ENCODE measurements at places on chromosomes 7 and 10.
A peak's percentile ranks its signal among the peaks of the same experiment; 100 is the strongest.

GRCh38 chr10:3631291-3631690, 153.7 kb downstream of the KLF6 start:
- no peak for DNase-seq

- DNase-seq = no peak
Measured at GRCh38 chr7:153190452-153190851, 430.9 kb downstream of the ACTR3B start.

- no peak for DNase-seq
Measured at GRCh38 chr7:155994279-155994811, 182.1 kb upstream of the SHH start.

DNA sequence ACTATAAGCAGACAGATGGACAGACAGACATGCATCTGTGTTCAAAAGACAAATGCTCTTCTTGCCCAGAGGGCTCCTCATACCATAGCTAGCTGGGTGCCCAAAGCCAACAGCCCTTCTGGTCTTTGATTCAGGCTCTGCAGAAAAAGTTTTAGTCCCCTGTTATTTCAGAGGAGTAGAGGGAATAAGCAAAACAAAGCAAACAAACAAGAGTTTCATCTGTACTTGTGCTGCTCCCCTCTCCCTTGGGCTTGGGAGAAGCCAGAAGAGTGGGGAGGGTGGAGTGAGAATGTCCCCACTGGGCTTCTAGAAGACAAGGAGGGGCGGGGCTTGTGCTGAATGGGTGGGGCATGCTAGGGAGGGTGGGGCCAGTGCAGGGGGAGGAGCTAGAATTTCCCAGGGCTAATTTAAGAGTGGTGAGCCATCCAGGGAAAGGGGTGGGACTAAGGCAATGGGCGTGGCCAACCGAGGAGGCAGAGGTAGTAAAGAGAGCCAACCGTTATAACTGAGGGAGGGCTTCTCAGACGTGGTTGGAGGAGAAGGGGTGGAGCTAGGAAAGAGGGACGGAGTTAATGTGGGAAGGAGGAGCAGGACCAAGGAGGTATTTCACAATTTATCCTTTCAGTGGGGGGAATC, 101.2 kb upstream of the MGMT start:
- DNase-seq = no peak

DNA sequence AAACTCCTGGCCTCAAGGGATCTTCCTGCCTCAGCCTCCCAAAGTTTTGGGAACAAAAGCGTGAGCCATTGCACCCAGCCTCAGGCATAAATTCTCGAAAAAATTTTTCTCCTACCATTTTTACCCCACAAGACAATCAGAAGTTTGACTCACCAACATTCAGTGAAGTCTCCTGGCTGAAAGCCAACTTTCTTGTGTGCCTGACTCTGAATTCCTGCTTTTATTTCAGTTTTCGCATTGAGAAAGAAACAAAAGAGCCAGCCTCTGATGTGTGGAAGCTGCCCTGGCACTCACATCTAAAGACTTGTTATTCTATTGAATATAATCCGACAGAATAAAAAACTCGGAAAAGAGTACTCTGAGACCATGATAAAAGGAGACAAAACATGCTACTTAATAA, 402.9 kb downstream of the MAGI2 start:
- DNase-seq = no peak

DNA sequence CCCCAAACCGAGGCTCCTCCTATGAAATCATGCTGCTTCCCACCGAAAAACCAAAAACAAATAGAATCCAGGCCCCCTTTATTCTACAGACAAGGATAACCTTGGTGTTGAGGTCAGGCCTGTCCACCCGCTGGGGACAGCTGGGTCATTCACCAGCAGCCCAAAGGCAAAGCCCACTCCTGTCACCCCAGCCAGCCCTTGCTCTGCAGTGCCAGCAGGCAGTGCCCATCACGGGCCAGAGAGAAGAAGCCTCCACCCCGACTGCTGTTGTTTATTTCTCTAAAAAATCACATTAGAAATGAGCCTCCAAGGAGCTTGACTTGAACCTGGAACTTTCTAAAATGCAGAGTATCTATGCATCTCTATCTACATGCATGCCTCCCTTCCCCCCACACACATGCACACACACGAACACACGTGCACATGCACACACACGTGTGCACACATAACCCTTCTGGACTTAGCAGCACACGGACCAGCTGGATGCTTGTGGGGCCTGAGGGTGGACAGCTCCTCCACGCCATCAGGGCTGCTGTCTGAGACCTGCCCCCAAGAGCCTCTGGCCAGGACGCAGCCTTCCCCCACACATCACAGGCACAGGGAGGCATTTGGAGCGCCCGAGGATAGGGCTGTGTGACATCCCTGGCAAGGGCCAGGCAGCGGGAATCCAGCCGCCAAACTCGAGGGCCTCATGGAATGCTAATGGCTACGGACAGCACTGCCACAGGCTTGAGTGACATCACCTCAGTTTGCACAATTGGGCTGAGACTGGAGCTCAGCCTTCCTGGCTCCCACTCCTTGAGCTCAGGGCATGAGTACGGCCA, 22.8 kb downstream of the PRKAG2 start:
- no peak for DNase-seq

DNA sequence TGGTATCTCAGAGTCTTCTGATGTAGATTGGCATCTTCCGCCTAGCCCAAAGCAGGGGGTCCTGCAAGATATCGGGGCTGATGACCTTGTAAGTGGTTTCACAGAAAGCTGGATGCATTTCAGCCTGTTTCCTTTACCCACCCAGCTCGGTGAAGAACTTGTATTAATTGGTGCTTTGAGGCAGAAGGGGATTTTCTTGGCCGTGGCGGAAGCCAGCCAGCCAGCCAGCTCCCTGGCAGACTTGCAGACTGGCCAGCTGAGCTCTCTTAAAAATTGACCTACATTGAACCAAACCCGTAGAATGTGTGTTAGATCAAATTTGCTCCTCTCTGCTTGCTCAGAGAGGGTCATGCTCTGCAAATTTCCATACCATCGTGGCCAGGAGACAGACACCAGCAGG, 218.4 kb downstream of the ADAM12 start:
- no peak for DNase-seq

DNA sequence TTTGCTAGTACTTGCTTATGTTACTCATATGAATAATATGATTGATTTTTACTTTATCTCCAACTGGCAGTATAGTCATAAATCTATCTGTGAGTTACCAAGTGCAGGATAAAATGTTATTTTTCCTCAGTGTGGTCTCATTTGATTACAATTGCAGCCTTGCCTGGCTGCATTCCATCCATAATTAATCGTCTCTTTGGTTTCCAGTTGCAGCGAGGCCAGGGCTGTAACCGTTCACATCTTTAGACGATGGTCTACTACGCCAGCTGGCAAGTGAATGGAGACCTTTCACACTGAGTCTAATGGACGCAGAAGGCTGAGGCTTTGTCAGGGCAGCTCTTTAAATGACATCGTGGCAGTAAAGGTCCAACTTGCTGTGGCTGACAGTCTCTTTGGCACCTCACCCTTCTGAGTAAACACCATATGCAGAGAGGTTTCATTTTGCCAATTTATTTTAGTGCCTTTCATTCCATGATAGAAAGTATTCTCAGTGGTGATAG, 84.0 kb downstream of the ARL4A start:
- no peak for DNase-seq

DNA sequence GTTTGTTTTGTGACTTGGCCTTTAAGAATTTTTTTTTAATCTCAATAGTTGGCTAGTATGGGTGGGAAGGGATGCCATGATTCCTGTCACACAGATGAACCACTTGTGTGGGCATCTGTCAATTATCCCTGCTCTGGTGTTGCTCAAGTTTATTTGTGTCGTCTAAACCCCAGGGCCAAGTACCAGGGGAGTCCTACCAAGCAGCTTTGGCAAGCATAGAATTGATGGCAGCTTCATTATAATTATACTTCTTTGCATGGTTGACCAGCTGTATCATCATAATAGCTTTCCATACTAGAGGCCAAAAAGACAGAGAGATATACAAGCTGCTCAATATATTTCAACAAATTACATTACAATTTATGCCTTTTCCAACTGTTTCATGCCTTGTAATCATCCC, 30.4 kb downstream of the SUGCT start:
- DNase-seq = no peak

GRCh38 chr7:20223356-20223755, 6.2 kb upstream of the MACC1 start:
- DNase-seq = no peak

GRCh38 chr7:121603886-121604285, 207.8 kb upstream of the FAM3C start:
- no peak for DNase-seq

DNA sequence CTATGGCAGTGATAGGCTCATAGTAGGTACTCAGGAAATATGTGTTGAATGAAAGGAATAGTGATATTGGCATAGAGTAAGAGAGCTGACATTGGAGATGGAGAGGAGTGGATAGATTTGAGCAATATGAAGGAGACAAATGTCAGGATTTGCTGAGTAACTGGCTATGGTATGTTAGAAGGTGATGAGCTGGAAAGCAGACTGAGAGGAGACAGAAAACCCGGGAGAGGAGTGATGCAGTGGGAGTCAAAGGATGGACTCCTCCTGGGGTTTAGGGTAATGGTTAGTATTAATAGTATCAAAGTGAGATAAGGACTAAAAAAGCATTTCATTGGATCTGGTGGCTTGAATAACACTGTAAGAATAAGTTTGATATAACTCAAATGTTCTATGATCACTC, 64.8 kb downstream of the CD36 start:
- DNase-seq = no peak

DNA sequence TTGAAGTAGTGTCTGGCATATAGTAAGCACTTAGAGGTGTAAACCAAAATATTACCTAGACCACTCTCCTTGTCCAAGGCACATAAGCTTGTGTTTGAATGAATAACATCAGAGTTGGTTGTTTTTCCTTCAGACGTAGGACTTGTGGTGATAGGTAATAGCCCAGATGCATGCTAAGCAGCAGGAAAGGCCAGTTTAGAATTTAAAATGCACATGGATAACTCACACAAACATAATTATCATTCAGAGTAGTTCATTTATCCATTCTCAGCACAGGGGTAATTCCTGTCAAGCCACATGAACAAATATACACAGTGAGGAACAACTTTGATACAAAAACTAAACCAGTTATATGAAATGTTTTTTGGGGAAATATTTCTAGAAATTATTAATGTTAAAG, 181.0 kb upstream of the HPS1 start:
- no peak for DNase-seq

DNA sequence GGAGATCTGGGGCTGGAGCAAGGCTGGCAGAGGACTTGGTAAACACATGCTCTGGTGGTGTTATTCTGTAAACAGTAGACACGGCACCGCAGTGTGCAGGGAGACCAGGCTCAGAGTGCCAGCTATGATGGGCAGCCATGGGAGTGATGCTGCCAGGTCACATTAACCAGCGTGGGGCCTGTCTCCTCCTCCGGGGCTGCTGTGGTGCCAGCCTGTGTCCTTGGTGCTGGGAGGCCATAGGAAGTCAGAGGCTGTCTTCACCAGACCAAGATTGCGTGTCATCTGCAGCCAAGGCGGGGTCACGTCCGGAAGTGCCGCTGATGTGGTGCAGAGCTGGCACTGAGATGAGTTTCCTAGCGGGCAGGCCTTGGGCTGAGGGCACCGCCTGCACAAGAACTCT, 236.0 kb downstream of the GLRX3 start:
- no peak for DNase-seq

GRCh38 chr10:17430647-17431355, 23.6 kb downstream of the ST8SIA6 start:
- peak; percentile 48 for DNase-seq

DNA sequence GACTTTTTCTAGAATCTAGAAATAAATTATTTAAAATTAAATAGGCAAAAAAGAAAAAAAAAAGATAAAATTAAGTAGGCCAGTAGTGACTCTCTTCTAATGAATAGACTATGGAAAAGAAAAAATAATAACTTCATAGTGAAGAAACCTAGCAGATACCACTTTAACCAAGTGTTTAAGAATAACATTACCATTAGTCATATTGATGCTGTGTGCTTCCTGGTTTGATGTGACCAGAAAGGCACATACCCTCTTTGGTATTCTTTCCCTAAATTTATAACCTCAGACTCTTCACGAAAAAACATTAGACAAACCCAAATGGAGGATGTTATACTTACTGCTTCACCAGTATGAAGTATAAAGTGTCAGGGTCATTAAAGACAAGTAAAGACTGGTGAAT, 42.6 kb downstream of the KIF20B start:
- no peak for DNase-seq

GRCh38 chr10:7075110-7075509, 335.7 kb downstream of the SFMBT2 start:
- no peak for DNase-seq

GRCh38 chr7:46839651-46840050, 742.3 kb downstream of the TNS3 start:
- no peak for DNase-seq

DNA sequence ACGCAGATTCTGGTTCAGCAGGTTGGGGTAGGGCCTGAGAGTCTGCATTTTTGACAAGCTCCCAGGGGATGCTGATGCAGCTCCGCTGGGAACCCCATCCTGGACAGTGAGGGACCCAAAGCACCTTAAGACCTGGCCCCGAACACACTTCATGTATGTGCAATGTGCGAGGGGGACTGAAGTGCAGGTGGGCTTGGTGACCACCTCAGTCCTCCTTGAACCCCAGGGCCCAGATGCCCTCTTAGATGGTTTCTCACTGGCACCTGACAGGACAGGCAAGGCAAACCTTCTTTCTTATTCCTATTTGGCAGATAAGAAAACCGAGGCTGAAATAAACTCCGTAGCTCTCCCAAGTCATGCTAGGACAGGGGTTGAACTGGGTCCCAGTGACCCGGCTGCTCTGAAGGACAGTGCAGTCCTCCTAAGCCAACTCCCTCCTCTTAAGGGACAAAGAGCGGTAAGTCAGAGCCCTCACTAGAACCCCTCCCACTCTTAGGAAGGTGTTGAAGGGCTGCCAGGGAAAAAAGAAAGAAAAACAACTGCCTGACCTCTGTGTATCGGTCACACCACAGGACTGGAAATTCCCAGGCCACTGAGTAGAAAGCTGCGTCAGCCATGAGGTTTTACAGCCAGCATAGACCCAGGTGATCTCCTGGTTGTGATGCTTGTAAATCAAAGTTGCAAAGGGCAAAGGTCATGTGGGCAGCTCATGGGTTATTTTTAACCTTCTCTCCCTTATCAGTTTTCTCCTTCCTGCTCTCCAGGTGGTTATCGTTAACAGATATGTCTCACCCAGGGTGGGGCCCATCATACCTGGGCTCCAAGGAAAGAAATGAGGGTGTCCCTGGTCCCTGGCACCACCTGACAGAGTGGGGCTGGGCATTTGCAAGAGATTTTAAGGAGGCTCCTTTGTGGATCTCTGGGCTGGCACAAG, 90.9 kb upstream of the SMNDC1 start:
- no peak for DNase-seq

- DNase-seq = no peak
Measured at GRCh38 chr7:73427902-73428787, 5.4 kb upstream of the FZD9 start.

- DNase-seq = no peak
Measured at GRCh38 chr7:22433710-22434460, 66.1 kb downstream of the STEAP1B start.

GRCh38 chr10:43623351-43623750, 17.1 kb downstream of the ZNF485 start:
- no peak for DNase-seq

GRCh38 chr7:106542550-106543220, 118.3 kb downstream of the CCDC71L start:
- no peak for DNase-seq

- no peak for DNase-seq
Measured at GRCh38 chr7:97001656-97002554, 3.4 kb upstream of the DLX6 start.
